Stimulated activated CD4-positive, alpha-beta T cell treated with anti-CD3 and anti-CD28 coated beads, TNF-alpha, amount 100 ng/mL, for 1 hour (primary cell): ENCODE measurements at places on chromosomes 7 and 10.

DNA sequence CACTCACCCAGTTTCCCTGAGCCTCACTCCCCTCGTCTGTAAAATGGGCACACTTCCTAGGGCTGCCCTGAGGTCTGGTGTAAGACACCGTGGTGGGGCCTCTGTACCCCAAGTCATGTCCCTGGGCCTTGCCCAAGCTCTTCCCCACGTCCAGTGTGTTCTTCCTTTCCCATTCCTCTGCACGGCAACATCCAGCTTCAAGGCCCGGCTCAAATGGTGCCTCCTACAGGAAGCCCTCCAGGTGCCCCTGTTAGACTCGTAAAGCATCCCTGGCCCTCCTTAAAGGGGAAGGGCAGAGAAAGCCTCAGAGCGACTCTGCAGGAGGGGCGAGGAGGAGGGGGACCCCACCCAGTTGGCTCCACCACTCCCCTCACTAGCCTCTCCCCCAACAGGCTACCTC, 8.6 kb downstream of the SLC29A4 start:
- no peak for DNase-seq

- DNase-seq, result no peak
Measured at GRCh38 chr7:64541438-64542359, 21.2 kb downstream of the ZNF680 start.

GRCh38 chr7:82507976-82508677, 64.5 kb upstream of the CACNA2D1 start:
- no peak for DNase-seq

DNA sequence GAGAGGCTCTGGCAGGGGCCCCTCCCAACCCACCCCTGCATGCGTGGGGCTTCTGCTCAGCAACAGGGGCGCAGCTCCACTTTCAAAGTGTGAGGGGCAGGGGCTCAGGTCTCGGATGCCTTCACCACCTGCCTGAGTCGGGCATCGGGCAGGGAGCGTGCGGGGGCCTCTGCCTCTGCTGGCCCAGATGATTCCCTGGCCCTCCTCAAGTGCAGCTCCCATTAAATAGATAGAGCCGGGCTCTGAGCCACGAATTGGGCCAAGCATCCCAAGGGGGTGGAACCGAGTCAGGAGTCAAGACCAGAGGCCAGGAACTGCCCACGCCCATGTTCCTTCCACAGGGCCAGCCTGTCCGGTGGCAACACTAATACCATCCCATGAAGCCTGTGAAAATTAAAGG, 108.9 kb upstream of the FAM20C start:
- DNase-seq, result no peak

- no peak for DNase-seq
Measured at GRCh38 chr7:73738220-73738611, 386 bp downstream of the ABHD11 start.

GRCh38 chr10:102781090-102781920, 37.6 kb downstream of the WBP1L start:
- no peak for DNase-seq

DNA sequence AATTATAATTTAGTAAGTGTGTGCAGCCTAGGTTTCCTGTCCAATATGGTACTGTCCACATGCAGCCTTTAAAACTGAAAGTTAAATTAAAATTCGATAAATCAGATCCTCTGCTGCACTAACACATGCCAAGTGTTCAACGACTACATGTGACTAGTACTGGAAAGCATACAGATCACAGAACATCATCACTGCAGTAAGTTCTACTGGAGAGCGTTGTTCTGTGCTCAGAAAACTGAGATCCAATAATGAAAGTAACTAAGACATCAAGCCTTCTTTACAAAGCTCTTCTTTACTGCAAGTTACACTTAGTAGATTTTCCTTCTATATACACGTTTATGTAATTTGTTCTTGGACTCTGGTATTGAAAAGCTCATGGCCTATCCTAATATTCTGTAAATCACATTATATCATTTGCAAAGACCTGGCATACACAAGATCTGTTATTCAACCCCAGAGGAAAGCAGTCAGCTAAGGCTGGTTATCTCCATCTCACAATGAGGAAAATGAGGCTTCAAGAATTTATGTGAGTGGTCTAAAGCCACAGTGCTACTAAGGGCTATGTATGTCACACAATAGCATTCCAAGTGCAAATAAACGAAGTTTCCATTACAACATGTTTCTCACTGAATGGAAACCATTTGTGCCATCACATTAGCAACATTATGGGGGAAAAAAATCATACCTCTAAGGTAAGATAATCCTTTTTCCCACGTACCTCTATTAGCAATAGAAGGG, 77.6 kb downstream of the VPS41 start:
- DNase-seq, result no peak

GRCh38 chr7:54709283-54709682, 49.7 kb downstream of the SEC61G start:
- no peak for DNase-seq

DNA sequence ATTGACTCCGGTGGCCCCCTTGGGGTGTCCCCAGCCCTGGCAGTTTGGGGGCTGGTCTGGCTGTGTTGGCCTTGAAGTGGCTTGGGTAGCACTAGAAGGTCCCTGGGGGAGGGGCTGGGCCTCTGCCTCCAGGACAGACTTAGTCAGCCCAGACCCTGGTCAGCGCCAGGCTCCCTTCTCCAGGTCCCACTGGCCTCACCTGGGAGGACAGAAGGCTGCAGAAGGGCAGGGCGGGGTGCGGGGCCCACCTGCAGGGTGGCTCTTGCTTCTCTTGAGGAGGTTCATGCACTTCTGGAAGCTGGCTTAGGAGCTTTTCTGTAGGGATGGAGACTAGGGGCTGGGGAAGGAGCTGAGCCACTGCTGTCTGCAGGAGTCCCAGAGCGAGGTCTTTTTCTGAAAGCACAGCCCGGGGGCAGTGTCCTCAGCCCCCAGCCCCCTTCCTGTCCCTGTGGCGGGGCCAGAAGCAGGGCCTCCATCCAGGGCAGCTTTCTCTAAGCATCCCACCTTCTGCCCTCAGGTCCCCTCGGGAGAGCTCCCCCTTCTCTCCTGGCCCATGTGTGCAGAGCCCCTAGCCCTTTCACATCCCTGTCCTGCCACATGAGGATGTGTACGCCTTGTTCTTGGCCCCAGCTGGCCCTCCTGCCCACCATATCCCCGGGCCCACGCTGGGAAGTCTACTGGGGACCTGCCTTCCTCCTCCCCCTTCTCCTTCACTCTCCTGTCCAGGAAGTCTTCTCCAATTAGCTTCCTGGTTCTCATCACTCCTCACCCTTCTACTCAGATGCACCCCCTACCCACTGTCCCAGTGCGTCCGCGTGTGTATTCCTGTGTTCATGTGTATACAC, 11.0 kb downstream of the TBATA start:
- no peak for DNase-seq

DNA sequence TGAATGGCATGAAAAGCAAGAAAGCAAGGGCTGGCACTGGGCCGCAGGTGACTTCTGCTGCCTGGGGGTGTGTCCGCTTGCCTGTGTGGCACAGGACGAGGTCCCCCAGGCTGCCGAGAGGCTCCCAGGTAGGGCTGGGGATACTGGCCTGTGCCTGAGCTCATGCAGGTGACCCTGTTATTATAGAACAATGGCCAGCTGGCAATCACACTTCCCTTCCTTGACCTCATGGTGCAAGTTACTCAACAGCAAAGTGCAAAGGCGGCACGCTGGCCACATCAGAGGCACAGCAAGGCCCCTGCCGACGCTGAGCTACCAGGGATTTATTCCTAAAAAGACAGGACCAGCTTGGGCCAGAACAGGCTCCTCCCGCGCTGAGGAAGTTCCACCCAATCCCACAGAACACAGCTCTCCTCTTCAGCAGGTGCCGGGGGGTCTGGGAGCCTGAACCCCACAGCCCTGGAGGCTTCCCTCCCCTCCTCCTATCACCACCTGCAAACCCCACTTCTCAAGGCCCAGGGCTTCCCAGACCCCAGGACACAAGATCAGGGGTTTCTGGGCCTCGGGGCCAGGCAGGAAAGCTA, 1.4 kb upstream of the ADAM8 start:
- DNase-seq, result no peak
